NCI-H524 treated with DMSO at 0.1 percent for 48 hours (cell line): ENCODE measurements at places on chromosomes 12 and 14.

- no peak for DNase-seq
These were observed 65.7 kb downstream of the EML5 start for GRCh38 chr14:88727057-88727456.

GRCh38 chr14:70907996-70908934, 1.0 kb downstream of the PCNX1 start:
- DNase-seq, result no peak

- no peak for DNase-seq
These were observed 22.8 kb downstream of the LHX5 start for GRCh38 chr12:113448873-113449272.

DNA sequence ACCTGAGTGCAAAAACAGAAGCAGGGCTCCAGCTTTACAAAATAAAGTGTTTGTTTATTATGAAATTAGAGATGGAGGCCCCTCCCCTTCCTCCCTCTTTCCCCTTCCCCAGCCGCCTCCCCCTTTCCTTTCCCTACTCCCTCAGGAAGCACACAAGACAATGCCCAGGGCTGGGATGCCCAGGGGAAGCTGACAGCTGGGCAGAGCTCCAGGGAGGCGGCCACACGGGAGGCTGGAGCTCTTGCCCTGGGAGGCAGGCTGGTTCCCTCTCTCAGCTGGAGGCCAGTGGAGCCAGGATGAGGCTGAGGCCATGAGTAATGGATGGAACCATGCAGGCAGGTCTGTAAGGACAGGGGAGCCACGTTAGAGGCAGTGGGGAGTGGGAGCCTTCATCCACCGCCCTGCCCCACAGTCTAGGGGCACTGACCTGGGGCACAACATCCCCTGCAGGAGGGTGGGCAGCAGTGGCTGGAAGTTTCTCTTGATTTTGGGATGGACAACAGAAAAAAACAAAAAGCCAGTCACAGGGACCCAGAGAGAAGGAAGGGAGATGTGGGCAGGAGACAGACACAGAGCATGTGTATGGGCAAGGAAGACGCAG, 5.1 kb downstream of the PSMB11 start:
- DNase-seq, result no peak

GRCh38 chr12:12016284-12017100, 54.2 kb upstream of the BCL2L14 start:
- DNase-seq, result no peak

DNA sequence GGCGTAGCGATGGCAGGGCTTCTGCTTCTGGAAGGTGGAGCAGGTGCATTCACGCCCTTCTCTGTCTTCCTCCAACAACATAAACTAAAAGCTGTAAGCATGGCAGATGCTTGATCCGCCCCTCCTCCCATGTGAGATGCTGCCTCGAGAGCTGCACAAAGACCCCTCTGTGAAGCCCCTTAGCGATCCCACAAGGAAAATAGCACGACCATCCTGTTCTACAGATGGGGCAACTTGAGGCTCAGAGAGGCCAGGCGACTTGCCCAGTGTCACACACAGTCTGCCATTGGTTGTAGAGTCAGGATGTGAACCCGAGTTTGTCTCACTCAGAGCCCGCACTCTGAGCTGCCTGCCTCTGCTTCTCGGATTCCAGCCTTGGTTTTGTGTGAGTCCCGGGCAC, 144.4 kb downstream of the SCARB1 start:
- no peak for DNase-seq

GRCh38 chr12:127548123-127548553, 718.8 kb upstream of the TMEM132C start:
- no peak for DNase-seq

- no peak for DNase-seq
These were observed 600.6 kb upstream of the LMO3 start for GRCh38 chr12:17206553-17206952.

- no peak for DNase-seq
These were observed 2.4 kb upstream of the KRT84 start for GRCh38 chr12:52387859-52388258.

DNA sequence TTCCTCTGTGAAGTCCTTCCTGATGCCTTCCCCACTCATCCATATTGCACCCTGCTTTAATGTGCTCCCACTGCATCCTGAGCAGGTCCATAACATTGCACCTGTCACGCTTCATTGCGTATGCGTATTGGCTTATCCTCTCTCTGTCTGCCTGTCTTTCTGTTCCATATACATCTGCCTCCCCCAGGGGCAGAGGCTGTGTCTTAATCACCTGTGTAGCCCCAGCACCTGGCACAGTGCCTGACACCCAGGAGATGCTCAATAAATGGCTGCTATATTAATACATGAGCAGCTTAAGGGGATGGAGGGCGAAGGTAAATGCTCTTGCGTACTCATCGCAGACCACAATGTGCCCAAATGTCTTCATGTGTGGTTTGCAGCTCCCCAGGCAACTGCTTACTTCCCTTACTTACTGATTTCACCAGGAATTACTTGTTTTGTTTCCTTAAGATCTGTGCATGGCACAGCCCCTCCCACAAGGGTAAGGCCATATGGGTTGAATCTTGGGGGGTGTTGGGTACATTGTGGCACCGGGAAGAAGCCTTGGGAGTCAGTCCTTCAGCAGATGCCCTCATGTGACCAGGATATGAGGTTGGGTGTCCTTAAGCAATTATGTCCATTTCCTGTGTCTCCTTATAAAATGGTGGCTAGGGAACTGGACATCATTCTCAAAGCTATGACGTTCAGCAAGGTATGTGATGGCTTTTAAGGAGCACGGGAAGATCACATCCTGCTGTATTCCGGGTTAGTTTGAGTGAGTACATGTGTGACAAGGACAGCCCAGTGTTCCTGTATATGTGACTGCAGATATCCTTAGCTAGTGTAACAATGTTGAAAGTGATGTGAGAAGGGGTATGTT, 848 bp upstream of the CPNE6 start:
- peak; percentile 47 for DNase-seq

GRCh38 chr12:120402217-120402616, 33.3 kb upstream of the MSI1 start:
- no peak for DNase-seq

DNA sequence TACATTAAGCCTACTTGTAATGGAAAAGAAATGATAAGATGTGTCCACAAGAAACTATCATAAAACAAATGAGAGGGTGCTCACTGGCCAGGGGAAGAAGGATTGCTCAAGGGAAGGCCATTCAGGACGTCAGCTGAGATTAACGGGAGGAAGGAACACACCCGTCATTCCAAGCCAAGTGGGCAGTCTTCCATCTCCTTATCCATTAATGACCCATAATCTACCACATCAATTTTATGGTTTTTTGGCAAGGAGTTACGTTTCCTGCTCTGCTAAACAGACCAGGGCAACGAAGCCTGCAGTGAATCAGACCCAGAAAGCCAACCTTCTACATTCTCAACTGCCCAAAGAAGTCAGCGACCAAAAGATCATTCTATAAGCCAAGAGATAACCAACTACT, 25.1 kb downstream of the PRKAB1 start:
- peak; percentile 15 for DNase-seq

DNA sequence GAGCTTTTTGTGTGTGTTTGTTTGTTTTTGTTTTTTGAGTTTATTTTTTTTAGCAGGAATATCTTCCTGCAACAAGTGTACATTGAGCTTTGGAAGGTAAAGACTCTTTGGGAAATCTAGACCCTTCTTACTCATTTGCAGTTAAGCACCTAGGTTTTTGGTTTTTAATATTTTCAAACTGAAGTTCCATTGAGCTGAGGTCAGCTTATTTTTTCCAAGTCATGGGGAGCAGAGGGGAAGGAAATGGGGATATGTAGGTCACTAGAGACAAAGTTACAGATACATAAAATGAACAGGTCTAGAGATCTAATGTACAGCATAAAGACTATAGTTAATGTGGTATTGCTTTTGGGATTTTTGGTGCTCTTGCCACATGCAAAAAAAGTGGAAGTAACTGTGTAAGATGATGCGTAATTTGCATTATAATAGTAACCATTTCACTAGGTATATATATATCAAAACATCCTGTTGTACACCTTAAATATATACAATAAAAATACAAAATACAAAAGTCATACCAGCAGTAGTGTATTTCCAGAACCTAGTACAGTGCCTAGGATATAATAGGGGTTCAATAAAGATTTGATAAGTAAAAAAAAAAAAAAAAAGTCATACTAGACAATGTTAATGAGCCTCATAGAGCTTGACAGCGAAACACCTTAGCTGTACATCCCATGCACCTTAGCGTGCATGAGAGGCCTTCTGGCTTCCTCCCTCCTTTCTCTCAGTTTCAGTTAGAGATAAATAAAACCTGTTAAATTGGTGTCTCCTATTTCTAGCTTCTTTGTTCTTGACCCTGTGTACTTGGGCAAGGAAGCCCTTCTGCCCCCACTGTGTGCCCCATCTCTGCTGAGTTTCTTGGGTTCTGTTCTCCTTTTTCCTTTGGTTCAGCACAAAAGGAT, 22.7 kb downstream of the CGRRF1 start:
- DNase-seq, result no peak

- DNase-seq, result no peak
These were observed 19.8 kb downstream of the XRCC3 start for GRCh38 chr14:103695296-103696069.

DNA sequence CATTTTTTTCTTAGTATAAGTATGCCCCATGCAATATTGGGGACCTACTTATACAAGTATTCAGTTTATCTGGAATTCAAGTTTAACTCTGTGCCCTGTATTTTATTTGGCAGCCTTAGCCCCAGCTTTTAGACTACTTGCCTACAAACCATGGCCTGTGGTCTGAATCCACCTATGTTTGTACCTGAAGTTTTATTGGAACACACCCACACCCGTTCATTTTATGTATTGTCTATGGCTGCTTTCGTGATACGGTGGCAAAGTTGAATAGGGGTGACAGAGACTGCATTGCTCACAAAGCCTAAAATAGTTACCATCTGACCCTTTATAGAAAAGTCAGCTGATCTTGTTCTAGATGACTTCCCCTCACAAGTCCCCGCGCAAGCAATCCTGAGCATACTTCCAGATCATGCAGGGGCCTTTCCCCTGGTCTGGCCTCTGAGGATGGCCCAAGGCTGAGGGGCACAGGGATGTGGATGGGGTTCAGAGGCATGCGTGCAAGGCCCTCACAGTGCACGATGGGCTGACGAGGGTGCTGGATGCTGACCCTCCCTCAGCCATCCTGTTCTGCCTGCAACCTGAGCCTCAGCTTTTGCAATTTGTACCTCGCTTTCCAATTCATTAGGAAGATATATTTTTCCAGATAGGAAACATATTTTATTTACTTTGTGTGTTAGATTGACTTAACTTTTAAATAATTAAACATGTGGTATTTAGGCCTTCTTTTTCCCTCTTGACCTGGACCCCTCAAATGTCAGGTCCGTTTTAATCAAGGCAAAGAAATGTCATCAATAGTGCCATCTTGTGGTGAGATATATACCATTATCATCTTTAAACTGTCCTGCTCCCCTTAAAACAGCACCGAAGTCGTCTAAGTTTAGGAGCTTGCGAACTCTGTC, 527.3 kb upstream of the CCDC196 start:
- peak; percentile 16 for DNase-seq

GRCh38 chr14:103543721-103544387, 14.9 kb downstream of the TRMT61A start:
- DNase-seq, result no peak
